Stimulated activated CD4-positive, alpha-beta T cell treated with anti-CD3 and anti-CD28 coated beads, Interleukin-15, amount 100 ng/mL, for 24 hours (primary cell): ENCODE measurements at places on chromosomes 16 and 17.

DNA sequence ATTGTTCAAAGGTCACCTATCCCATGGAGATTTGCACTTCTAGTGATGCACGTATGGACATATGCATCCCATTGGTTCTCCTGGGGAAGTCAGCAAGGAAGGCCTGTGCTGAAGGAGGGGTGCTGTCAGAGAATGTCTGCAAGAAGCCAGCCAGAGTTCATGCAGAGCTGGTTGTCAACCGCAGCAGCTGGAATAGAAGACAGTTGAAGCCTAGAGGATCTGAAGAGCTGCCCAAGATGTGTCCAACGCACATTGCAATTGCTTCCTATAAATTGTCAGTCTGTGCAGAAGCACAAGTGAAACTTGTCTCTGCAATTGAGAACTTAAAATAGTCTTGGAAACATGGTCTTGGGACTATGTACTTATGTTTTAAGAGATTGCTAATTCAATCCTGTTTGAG lies 82.1 kb upstream of the CNTNAP4 start:
- no peak for DNase-seq

GRCh38 chr17:63041251-63041650 lies 75.2 kb downstream of the TANC2 start:
- DNase-seq: no peak

DNA sequence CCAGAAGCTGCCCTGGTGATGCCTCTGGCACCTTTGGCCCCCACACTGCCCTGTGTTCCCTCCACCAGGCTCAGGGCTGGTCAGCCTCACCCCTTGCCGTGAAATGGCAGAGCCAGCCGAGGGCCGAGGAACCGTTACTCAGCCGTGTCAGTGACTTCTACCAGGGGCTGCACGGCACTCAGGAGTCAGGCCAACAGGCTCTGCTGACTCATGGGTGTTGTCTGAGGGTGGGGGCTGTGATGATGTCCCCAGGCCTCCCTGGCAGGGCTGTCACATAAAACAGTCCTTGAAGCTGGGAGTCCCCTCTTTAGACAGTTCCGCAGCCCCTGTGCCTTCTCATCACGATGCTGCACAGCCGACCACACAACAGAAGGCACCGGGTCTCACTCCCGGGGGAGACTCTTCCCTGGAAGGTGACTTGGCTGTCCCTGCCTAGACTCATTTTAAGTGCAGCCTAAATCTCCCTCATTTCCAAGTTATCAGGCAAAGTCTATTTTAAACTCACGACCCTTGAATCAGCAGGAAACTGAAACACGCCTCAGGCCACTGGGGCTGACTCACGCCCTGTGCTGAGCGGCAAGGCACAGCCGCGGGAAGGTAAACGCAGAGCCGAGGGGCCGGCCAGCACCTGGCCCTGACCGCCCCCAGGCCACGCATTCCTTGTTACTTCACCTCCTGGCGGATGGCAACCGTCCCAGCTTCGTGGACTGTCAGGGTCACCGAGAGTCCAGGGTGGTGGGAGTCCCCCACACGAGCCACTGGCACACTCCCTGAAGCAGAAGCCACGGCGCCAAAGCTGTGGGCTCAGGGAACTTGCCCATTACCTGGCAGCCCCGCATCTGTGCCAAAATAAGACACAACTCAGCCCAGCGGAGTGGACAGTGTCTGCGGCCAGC lies 102.6 kb downstream of the ZNF778 start:
- DNase-seq: peak; percentile 74

DNA sequence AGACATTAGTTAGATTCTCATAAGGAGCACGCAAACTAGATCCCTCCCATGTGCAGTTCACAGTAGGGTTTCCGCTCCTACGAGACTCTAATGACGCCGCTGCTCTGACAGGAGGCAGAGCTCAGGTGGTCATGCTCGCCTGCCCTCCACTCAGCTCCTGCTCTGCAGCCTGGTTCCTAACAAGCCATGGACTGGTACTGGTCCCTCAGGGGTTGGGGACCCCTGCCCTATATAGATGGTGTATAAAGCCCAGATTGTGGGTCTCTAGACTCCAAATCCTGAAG lies 52.1 kb upstream of the LYRM9 start:
- no peak for DNase-seq

- peak; percentile 64 for DNase-seq
Measured at GRCh38 chr17:36117505-36118382, 14.1 kb downstream of the CCL4 start.

DNA sequence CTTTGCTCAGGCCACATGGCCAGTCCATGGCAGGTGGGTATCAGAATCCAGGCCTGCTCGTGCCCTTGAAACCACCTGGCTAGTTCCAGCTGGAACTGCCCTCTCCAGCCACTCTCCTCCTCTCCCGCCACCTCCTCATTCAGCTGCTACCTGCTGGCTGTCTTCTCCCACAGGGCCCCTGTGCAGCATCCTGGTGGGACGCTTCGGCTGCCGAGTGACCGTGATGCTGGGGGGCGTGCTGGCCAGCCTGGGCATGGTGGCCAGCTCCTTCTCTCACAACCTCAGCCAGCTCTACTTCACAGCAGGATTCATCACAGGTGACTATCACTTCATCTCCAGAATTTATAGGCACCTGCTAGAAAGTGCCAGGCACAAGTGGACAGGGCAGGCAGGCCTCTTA lies 10.1 kb downstream of the SLC16A5 start:
- no peak for DNase-seq

DNA sequence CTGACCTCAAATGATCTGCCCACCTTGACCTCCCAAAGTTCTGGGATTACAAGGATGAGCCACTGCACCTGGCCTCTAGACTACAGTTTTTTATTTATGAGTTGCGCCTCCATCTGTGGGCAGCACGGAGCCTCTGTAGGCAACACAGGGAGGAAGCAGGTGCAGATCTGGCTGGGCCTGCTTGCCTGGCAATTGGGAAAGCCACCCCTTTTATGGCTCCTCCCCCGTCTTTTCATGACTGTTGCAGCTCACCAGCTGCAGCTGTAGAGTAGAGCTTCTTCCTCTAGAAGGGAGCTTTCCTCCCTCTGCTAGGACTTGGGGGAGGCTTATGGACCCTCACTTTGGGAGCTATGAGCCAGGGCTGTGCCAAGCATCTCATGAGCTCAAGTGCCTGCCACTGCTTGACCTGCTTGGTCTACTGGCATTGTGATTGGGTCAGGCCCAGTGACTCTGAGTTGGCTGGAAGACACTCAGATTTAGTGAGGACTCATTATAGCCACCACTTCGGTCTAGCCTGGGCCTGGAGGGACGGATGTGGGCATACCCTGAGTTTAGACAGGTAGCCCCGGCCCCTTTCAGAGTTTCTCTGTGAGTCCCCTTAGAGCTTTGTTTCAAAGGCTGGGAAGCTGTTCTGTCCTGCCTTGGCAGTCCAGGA lies 6.9 kb upstream of the SLC7A6 start:
- no peak for DNase-seq

GRCh38 chr17:14057591-14057990 lies 11.7 kb upstream of the COX10 start:
- no peak for DNase-seq

- no peak for DNase-seq
Measured at GRCh38 chr16:12079412-12079965, 103.0 kb downstream of the SNX29 start.

DNA sequence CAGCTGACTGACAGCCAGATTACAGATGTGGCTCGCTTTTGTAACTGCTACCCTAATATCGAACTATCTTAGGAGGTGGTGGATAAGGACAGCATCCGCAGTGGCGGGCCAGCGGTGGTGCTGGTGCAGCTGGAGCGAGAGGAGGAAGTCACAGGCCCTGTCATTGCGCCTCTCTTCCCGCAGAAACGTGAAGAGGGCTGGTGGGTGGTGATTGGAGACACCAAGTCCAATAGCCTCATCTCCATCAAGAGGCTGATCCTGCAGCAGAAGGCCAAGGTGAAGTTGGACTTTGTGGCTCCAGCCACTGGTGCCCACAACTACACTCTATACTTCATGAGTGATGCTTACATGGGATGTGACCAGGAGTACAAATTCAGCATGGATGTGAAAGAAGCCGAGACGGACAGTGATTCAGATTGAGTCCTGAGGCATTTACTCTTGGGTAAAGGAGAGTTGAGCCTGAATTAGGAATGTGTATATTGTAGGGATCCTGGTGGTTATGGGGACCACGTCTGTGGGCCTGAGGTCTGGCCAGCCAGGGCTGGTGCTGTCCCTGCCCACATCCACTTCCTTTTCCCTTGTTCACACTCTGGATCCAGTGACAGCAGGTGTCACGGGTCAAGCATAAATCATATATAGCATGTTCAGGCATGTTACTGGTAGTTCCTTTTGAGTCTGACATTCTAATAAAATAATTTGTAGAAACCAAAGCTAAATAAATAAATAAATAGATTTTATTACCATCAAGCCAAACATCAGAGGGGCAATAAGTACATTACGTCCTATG lies 89.0 kb upstream of the SMURF2 start:
- no peak for DNase-seq

DNA sequence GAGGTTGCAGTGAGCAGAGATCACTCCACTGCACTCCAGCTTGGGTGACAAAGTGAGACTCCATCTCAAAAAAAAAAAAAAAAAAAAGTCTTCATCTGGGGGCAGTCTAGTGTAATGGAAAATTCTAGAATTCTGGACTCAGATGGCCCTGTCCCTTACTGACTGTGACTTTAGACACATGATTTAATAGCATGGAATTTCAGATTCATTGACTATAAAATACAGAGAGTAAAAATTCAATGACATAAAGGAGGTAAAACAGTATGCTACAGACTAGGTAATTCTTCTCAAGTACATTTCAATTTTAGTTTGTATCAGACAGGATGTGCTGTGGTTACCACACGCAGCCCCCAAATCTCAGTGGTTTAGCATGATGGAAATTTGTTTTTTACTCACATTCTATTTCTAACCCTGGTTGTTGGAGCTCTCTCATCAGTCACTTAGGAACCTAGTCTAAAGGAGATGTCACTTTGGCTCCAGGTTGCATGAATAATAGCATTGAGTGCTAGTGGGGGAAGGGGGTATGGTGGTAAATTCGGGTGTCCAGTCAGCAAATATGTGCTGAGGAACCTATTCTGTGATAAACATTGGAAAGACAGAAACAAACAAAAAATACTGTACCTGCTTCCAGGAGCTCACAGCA lies 444.0 kb downstream of the XYLT1 start:
- DNase-seq: peak; percentile 47

DNA sequence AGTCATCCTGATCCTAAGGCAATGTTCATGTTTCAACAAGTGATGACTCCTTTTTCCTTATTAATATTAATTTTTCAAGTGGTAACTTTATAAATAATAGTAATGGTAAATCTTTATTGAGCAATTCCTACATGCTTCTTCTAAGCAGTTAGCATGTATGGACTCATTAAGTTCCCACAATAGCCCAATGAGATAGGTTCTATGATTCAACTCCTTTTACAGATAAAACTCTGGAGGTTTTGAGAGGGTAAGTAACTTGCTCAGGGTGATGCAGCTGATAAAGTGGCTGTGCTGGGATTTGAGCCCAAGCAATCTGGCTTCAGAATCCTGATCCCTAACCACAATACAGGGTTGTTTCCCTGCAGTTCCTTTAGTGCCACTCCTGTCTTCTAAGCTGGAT lies 25.3 kb downstream of the SLC47A1 start:
- no peak for DNase-seq

GRCh38 chr16:3121851-3122467 lies 9.6 kb downstream of the ZNF205 start:
- DNase-seq: no peak

DNA sequence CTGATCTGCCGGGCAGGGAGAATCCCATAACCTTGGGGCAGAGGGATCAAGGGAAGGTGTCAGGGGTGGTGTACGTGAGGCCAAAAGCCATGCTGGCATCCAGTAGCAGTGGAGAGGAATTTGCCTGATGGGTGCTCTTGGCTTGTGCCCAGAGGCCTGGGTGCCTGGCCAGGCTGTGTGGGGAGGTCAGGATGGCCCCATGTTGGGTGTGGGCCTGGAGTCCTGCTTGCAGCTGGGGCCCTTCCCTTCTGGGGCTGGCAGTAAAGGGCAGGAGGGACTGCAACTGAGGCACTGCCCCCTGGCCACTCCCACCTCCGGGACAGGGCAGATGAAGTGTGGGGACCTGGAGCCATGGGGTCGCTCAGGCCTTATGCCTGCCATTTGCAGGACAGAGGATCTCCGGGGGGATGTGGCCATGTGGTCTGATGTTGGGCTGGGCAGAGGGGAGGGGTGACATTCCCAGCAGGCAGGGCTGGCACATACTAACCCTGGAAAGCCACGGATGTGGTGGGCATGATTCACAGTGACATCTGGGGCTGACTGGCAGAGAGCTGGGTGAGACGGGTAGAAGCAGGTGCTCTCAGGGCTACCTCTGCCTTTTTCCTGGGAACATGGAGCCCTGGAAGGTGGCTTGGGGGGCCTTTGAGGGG lies 3.5 kb downstream of the FMNL1 start:
- peak; percentile 73 for DNase-seq

- DNase-seq: peak; percentile 73
Measured at GRCh38 chr16:85995541-85996423, 96.8 kb downstream of the IRF8 start.

DNA sequence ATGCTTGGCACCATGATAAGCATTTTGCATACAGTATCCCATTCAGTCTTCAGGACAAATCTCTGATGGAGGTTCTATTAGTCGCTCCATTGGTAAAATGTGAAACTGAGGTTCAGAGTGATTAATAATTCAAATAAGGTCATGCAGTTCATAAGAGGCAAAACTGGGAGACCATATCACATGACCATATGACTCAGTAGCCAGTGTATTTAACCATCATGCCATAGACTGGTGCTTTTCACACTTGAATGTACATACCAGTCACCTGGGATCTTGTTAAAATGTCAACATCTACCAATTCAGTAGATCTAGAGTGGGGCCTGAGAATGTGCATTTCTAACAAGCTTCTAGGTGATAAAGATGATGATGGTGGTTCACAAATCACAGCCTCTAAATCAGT lies 4.3 kb downstream of the ACSM3 start:
- DNase-seq: no peak

GRCh38 chr17:3974138-3974687 lies 10.0 kb upstream of the ATP2A3 start:
- no peak for DNase-seq

GRCh38 chr17:48330887-48331286 lies 99.1 kb downstream of the SKAP1 start:
- no peak for DNase-seq

DNA sequence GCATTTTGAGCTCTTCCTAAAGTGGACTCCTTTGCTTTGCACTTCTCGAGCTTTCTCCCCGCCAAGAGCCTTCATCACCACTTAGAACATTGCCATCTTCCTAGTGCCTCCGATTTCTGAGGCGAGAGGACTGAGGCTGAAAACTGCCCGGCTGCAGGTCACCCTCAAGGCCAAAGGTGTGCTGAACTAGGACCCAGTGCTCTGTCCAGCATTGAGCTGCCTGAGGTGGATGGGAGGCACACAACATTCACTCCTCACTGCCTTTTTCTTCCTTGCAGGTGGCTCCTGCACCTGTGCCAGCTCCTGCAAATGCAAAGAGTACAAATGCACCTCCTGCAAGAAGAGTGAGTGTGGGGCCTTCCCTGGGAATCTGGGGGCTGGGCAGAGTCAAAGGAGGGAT lies 5.4 kb downstream of the MT1A start:
- DNase-seq: no peak

- peak; percentile 74 for DNase-seq
Measured at GRCh38 chr16:17470908-17471718, at the start of gene XYLT1. TSS of gene XYLT1 (minus strand) at chr16:17470960. CDS start at chr16:17470796, 164 bp downstream.
